ENCODE measurements at places on chromosomes 4 and X.

- no peak for DNase-seq
Measured at GRCh38 chrX:77398330-77398954, 48.7 kb upstream of the FGF16 start.

DNA sequence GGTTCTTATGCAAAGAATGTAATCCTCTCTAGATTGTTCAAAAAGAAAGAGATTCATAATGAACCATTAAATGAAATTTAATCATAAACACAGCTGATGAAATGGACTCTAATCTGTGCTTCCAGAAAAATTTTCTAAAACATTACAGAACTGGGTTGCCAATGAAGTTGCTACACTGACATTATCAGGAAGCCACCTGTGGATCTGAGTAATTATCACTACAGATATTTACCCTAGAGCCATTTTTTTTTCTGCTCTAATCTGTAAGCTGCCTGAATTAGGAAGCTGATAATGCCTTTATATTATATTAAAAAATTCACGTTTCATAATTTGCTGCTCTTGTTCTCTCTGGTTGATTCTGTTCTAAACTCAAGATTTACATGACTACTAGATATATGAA, 380.1 kb downstream of the GRIA2 start:
- no peak for DNase-seq

DNA sequence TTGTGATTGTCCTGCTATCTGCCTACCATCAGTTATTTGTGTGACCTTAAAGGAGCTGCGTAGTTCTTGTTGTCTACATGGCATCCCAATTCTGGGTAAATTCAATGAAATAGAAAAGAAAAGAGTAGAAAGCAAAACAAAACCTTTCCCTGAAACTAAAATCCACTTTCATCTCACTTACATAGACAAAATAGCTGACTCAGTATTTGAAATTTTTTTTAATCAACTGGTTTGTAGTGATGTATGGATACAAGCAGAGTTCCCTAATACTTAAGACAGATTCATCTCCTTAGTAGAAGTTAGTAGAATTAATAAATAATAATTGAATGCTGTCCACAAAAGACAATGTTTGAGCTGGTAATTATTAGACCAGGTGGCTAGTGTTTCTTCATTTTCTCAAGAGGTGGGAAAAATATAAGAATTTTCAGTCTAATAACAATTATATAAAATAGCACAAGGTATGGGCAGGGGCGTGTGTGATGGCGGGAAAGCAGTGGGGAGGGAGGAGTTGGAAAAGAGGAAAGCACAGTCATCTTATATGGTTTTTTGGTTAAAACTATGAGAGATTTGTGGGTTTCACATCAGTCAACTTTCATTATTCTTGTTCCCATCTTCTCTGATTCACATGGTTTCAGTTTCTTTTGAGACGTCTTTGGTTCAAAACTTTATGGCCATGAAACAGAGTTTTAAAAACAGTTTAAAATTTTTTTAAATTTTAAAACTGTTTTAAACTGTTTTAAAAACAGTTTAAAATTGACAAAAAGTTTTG, 275.2 kb downstream of the SPRY1 start:
- DNase-seq, result no peak

DNA sequence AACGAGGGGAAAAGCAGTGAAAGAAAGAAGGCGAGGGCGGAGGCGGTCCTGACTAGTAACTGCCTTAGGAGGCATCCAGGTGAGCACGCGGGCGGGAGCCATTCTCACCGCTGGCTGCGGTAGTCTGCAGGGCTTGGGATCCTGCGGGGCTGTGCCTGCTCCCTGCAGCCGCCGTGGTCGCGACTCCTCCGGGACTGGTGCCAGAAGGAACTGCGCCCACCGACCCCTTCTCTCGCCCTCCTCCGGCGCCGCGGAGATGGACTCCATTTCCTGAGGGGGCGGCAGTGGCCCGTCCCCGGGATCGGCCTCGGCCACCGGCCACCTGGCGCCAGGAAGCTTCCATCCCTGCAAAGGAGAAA, 543 bp downstream of the NFXL1 start:
- DNase-seq, result no peak

DNA sequence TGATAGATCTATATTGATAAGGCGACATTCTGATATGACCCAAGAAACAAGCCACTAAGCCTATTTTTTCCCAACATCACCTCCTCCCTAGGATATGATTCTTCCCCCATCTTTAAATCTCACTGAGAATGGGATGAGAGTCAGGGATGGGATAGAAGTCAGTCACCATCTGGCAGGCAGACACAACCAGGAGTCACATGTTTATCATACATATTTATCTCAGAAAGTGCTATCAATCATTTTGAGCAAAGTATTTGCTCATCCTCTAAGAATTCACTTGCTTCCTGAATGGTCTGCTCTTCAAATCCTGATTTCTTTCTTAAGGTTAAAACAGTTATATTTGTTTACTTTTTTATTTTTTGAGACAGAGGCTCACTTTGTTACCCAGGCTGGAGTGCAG, 20.3 kb downstream of the DNAAF6 start:
- DNase-seq, result no peak

- DNase-seq, result no peak
Measured at GRCh38 chr4:146330392-146330791, 116.1 kb downstream of the REELD1 start.

DNA sequence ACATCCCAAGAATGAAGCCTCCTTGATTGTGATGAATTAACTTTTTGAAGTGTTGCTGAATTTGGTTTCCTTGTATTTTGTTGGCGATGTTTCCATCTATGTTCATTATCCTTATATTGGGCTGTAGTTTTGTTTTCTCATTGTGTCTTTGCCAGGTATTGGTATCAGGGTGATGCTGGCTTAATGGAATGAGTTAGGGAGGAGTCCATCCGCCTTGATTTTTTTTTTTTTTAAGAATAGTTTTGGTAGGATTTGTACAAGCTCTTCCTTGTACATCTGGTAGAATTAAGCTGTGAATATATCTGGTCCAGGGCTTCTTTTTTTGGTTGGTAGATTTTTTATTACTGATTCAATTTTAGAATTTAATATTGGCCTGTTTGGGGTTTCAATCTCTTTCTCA, 166.1 kb upstream of the WDFY3 start:
- no peak for DNase-seq

GRCh38 chr4:159429693-159430035, 326.8 kb downstream of the RAPGEF2 start:
- no peak for DNase-seq

GRCh38 chr4:1347410-1347864, 429 bp downstream of the UVSSA start:
- peak; percentile 52 for DNase-seq

- no peak for DNase-seq
Measured at GRCh38 chrX:98646351-98646750, 1762.6 kb downstream of the RPA4 start.

DNA sequence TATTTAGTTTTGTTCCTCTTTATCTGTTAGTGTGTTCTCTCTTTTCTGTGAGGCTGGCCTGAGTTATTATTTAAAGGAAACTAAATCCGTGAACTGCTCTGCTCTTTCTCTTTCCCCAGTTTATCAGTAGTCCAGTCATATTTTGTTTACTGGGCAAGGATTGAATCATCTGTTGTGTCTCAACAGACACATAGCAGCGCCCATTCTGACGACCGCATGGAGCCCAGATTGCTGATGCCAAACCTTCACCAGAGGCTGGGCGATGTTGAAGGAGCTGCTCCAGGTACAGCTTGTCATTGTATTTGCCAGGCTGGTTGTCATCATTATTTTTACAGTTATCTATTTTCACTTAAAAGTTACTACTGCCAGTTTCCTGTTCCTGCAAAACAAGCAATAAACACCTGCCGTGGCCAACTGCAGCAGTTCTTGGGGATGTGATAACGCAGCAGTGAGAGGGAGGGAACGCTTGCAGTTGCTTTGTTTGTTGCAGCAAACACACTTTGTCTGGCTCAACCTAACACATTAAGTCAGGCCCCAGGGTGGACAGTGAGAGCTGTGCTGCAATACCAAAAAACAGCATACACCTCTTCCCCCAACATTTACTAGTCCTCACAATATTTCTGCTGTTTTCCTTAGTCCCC, 10.1 kb downstream of the REELD1 start:
- DNase-seq, result no peak

- no peak for DNase-seq
Measured at GRCh38 chr4:184851200-184851541, 25.4 kb upstream of the ACSL1 start.

DNA sequence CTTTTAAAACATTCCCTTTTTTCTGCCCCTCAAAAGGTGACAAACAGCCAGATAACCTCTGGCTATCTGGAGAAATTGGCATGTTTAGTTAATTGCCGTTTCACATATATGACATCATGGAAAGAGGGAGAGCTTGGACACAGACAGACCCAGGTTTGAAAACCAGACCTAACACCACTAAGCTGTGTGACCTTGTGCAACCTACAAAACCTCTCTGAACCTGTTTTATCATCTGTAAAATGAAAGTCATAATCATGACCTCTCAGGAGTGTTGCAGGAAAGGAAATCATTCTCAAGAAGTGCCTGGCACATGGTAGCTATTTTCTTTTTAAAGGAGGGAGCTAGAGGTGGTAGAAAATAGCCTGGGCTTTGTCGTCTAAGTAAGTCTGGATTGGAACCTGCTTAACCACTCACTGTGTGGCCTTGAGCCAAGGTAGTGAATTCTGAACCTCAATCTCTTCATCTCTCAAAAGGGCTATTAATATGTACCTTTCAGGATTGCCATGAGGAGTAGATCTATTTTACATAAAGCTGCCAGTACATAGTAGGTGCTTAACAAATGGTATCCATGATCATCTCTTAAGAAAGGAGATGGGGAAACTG, 363.5 kb downstream of the BCOR start:
- DNase-seq, result no peak

DNA sequence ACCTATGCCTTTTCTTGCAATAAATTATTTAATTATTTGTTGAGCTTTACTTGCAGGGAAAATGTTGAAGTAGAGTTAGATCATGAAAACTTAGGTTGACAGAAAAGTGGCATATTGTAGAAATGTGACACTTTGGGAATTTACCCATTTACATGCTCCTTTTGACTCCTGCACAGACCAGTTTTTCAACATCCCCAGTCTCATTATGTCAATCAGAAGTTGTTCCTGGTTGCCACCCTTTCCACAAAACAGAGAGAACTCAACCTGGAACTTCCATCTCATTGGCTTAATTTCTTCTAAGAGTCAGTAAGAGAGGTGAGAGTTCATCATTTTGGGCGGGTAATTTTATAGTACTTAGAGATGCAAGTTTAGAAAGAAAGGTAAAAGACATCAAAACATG, 284.6 kb upstream of the ANKRD50 start:
- no peak for DNase-seq

All from AG09309 (cell line).